ENCODE measurements at places on chromosomes 7 and 10.

DNA sequence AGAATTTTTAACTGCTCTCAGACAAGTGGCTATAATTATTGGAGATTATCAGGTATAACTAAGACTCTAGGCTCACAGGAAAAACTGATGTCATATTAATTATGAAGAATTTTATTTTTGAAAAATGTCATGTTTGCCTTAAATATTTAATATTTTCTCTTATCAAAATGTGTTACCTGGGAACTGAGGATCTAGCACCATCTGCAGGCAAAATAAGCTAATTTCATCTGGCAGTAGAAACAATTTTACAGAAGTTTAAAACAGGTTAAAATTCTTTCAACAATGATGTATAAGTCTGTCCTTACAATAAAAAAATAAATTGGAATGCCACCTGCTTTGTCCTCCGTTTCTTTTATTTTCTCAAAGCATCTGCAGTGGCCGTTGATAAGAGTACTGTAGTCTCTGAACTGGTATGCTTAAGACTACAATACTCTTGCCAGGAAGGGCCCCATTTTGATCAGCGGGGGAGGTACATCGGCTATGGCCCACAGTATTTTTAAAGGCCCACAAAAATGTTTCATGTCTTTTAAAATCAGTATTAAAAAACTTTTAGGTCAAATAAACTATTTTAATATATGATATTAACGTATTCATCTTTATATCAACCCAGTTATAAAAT is 81.3 kb downstream of the VWDE start:
- DNase-seq, result no peak

- DNase-seq, result no peak
These were observed 20.9 kb downstream of the SLC25A16 start for GRCh38 chr10:68506411-68506810.

GRCh38 chr7:37247861-37248260 is 200.8 kb downstream of the ELMO1 start:
- no peak for DNase-seq

- no peak for DNase-seq
These were observed 370.4 kb downstream of the TNS3 start for GRCh38 chr7:47211519-47211973.

- no peak for DNase-seq
These were observed 58.4 kb upstream of the TM9SF3 start for GRCh38 chr10:96645191-96645721.

Measured in suprapubic skin (tissue), 4 donors.